Bone marrow (tissue), 2 donors: ENCODE measurements at places on chromosomes 6 and 20.

DNA sequence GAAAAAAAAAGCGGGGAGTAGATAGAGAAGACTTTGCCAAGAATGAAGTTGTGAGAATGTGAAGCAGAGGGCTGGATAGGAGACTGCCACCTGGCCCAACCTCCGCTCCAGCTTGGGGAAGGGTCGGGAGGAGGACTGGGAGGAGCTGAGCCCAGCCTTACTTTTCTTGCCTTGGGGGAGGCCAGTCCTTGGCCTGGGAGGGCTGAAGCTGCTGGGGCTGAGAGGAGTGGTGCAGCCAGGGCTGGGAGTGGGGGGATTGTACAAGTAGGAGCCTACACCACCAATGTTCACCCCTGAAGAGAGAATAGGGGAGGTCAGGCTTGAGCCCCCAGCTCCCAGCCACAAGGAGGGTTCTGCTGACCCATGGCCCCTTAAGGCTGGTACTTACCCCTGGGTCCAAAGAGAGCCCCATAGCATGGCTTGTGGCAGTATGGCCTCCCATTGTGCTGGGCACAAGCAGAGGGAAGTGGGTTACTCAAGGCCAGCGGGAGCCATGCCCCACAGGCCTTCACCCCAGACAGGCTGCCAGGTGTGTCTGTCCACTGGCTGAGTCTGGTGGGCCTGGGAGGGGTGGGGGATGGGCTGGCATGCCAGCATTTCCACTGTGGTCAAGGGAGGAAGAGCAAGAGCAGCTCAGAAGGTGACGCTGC, 1.1 kb downstream of the CRIP3 start:
- DNase-seq: no peak

GRCh38 chr20:20892328-20892727, 179.9 kb upstream of the RALGAPA2 start:
- DNase-seq: no peak

DNA sequence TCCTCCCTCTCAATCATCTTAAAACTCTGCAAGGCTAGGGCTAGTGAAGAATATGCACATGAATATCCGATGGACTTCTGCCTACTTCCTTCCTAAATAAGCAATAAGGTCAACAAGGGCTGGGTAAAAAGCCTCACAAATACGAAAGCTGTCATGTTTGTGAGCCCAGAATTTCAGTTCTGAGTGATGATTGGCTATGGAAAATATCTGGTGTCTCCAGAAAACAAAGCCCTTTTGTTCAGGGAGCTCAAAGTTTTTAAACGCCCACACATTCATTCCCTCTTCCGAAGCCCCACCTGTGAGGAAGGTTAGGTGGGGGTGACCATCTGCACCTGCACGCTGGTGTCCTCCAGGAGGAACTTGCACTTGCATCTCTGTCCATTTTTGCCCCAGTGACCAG, 126.9 kb upstream of the ARMC2 start:
- DNase-seq: no peak

DNA sequence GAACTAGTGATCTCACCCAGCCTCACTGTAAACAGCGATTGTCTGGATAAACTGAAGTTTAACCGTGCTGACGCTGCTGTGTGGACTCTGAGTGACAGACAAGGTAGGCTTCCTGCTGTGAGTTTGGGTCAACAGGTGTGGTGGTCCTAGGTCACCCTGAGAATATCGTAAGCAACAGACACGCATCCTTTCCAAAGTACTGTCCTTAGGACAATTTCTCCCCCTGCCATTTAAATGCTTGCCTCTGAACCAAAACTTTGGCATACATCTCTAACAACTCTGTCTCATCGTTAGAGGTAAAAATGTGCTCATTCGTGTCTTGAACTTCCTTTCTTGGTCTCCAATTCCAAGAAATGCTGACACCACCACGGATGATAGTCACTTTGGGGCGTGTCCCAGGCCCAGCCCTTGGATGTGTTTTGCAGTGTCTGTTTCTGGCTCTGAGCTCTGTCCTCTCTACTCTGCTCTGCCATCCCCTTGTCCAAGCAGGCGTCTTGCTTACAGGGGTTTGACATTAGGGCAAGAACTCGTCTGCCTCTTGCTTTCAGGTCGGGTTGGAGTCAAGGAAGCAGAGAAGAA, 95.5 kb downstream of the EYA2 start:
- DNase-seq: no peak

- peak; percentile 2 for DNase-seq
These were observed 97.3 kb upstream of the CARMIL1 start for GRCh38 chr6:25181923-25182322.

GRCh38 chr6:144896289-144896688, 611.2 kb downstream of the UTRN start:
- no peak for DNase-seq

GRCh38 chr6:12392490-12392889, 102.3 kb downstream of the EDN1 start:
- DNase-seq: no peak

- DNase-seq: no peak
These were observed 36.1 kb upstream of the MAP7 start for GRCh38 chr6:136586295-136586694.

DNA sequence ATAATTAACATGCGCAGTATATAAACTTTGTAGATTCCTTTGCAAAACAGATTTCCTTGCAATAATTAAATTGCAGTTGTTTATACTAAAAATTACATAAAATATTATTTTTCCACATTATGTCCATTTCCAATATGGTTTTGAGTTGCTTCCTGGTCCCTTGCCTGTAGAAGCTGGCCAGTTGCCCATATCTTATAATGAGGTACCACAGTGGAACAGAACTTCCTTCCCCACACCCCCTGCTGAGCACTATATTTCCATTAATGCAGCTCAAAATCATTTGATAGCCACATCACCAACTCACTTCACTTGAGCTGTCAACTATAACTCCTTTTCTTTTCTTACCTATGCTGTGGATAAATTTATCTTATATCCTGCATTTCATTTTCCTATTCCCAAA, 194.6 kb downstream of the DST start:
- DNase-seq: no peak

- DNase-seq: no peak
These were observed 5.6 kb downstream of the CD93 start for GRCh38 chr20:23080521-23080920.

- no peak for DNase-seq
These were observed 577.9 kb downstream of the TFAP2B start for GRCh38 chr6:51396583-51396982.

GRCh38 chr6:146767632-146768031, 168.9 kb downstream of the ADGB start:
- DNase-seq: no peak

GRCh38 chr6:5337573-5337972, 76.3 kb downstream of the FARS2 start:
- no peak for DNase-seq

DNA sequence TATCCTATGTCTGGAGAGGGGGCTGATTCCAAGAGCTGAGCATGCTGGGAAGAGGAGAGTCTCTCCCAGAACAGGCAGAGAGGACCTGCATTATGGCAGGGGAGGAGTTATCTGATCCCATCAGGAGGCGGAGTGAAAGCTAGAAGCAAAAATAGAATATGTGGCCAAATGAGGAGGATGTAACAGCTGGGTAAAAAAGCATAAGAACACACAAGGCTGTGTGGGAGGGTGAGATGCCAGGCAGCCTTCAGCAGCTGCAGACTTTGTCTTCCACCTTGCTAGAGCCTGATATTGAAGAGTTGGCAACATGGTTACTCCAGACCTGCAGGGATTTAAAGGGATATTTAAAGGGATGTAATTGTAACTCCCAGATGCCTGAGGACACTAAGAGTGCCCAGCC, 167.1 kb downstream of the PTPRT start:
- DNase-seq: no peak
